Gastrocnemius medialis (tissue), 4 donors: ENCODE measurements at places on chromosomes 5 and 9. TPM values are rescaled to one million over a fixed set of nuclear protein-coding genes. Genes with fewer than 3 reads are reported as not detected.

PTPRD gene
- total RNA-seq, result 1.2 TPM

DNA sequence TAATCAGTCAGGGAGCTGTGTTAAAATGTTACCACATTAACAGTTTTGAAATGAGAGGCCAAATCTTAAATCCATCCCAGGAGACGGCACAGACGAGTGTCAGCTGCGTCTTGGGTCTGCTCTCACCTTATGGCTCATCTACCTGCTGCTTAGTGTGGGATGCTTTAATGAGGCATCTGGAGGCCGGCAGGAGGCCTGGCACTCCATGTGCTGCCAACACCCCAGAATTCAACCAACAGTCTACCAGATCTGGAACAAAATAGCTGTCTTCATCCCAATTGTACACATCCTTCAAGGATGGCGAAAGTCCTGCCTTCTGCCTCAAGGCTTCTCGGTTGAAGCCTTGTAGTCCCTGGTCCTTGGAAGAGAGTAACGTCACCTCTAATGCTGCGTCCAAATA is 12.0 kb downstream of the PRKACG start:
- no peak for DNase-seq

GRCh38 chr5:39175273-39175955 is 43.9 kb downstream of the FYB1 start:
- no peak for DNase-seq

GRCh38 chr5:173534664-173535063 is 81.8 kb downstream of the BOD1 start:
- DNase-seq, result no peak

DNA sequence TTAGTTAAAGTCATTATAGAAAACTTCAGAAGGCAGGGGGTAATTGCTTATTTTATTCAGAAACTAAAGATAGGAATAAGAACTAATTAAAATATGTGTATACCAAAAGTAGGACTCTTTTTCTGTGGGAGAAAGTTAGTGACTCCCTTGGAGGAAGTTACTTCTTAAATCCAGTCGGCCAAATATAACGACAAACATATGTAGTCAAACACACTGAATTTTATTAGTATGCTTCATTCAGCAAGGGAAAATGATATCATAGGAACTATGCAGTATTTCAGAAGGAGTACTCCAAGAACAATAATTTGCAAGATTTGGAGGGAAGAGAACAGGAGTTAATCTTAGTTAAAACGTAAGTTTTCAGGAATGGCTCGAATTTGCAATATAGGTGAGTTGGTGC is 432.6 kb downstream of the CYLC2 start:
- DNase-seq, result no peak
